GM23248 (cell line): ENCODE measurements at places on chromosomes 1 and 21. TPM values are rescaled to one million over a fixed set of nuclear protein-coding genes. Genes with fewer than 3 reads are reported as not detected.

AGMAT gene
- 2.2 and 3.9 TPM in 2 replicates for total RNA-seq

TDRD5 gene
- total RNA-seq: not detected in 2 replicates

DSCAM gene
- total RNA-seq: not detected in 2 replicates

FCRL2 gene
- total RNA-seq: not detected in 2 replicates

ARID1A gene
- 11.6 and 13.4 TPM in 2 replicates for total RNA-seq

MXRA8 gene
- 1,040 and 1,228 TPM in 2 replicates for total RNA-seq

C1orf35 gene
- total RNA-seq: 11.6 and 15.6 TPM in 2 replicates

SPATA45 gene
- total RNA-seq: not detected in 2 replicates

DIO1 gene
- not detected in 2 replicates for total RNA-seq

- no peaks in the 10 kb centered on the region for H3K27me3 ChIP-seq
- no peak overlapping the region for H3K4me3 ChIP-seq
- no peak overlapping the region for H3K27ac ChIP-seq
- H3K36me3 ChIP-seq: peaks cover 8% of the 10 kb centered on the region
Observed at GRCh38 chr1:200786788-200787187, 48.1 kb downstream of the CAMSAP2 start.

DNA sequence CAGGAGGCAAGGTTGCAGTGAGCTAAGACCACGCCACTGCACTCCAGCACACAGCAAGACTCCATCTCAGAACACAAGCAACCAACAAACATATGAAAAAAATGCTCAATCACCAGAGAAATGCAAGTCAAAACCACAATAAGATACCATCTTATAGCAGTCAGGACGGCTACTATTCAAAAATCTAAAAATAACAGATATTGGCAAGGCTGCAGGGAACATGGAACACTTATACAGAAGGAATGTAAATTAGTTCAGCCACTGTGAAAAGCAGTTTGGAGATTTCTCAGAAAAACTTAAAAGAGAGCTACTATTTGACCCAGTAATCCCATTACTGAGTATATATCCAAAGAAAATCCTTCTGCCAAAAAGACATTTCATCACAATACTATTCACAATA lies 27.6 kb upstream of the POGK start:
- H3K27ac ChIP-seq: no peak overlapping the region
- H3K27me3 ChIP-seq: no peaks in the 10 kb centered on the region; the same call in 1 of the 2 replicates
- no peaks in the 10 kb centered on the region for H3K36me3 ChIP-seq
- no peak overlapping the region for H3K4me3 ChIP-seq
- peak; percentile 72 for DNase-seq

DNA sequence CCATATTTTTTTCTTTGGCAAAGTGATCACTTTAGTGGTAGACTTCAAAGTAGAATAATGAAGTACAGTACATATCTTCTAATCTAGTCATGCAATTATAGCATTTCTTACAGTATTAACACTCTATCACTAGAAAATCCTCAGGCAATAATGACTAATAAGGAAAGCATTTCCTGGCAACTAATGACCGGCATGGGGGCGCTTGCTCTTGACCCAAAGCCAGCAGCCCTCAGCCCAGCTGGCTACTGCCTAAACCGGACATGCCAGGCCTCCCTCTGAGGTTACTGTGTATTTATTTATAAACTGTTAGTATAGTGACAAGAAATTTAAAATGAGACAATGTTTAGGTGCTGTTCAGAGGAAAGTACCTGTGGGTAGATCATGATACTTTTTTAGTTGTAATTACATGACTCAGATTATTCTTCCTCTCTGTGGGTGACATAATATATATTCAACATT lies 633.8 kb downstream of the PTPRC start:
- H3K27ac ChIP-seq: peak overlapping the region; percentile 61
- H3K4me1 ChIP-seq: peaks cover 28% of the 10 kb centered on the region
- no peaks in the 10 kb centered on the region for H3K36me3 ChIP-seq
- peak overlapping the region; percentile 14 for H3K4me3 ChIP-seq
- DNase-seq: peak; percentile 86

DNA sequence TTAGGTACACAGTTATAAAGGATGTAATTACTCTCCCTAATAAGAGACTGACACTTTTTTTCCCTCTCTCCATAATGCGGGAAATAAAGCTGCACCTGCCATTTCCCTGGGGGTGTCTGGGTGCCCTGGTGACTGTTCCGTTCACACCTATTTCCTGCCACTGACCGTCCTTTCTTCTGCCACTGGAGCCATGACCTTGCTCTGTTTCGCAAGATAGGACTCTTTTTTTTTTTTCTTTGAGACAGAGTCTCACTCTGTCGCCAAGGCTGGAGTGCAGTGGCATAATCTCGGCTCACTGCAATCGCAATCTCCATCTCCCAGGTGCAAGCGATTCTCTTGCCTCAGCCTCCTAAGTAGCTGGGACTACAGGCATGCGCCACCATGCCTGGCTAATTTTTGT lies 66.1 kb upstream of the SERBP1 start:
- H3K36me3 ChIP-seq: no peaks in the 10 kb centered on the region
- H3K4me3 ChIP-seq: no peak overlapping the region
- no peak for DNase-seq
- no peaks in the 10 kb centered on the region for H3K4me1 ChIP-seq
- no peak overlapping the region for H3K27ac ChIP-seq

DNA sequence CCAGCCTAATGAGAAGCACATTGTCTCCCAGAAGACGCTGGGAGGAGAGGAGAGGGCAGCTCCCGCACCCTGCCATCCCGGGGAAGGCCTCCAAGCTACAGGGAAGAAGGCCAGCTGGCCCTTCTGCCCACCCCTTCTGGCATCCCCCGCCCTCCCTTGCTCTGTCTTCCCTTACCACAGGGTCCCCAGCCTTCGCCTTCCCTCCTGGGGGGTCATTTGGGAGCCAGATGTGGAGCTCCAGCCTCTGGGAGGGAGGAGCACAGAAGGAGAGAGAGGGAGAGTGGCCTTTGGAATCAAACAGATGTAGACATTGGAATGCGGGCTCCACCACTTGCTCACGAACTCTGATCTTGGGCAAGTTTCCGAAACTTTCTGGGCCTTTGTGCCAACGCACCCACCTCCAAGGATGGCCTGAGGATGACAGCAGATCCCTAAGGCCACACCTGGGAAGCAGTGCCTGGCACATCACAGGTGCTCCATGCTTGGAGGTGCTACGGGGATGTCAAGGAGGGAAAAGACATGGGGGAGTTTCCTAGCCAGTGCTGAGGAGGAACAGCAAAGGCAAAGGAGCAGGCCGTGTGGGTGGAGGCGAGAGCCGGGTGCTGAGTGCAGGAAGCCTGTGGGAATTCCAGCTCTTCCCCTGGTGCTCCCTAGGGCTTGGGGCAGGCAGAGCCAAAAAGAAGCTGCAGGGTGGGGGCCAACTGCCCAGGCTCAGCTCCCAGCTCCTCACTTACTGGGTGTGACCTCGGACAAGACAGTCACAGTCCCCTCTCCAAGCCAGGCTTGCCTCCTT lies 23.1 kb upstream of the RSPO1 start:
- no peaks in the 10 kb centered on the region for H3K4me1 ChIP-seq
- no peaks in the 10 kb centered on the region for H3K27me3 ChIP-seq
- no peak overlapping the region for H3K4me3 ChIP-seq
- H3K27ac ChIP-seq: no peak overlapping the region
- H3K36me3 ChIP-seq: no peaks in the 10 kb centered on the region

GRCh38 chr1:161307230-161307768 lies 2.5 kb downstream of the MPZ start:
- no peak overlapping the region for H3K27ac ChIP-seq
- H3K4me3 ChIP-seq: no peak overlapping the region
- no peaks in the 10 kb centered on the region for H3K4me1 ChIP-seq
- peak; percentile 50 for DNase-seq
- H3K36me3 ChIP-seq: no peaks in the 10 kb centered on the region

DNA sequence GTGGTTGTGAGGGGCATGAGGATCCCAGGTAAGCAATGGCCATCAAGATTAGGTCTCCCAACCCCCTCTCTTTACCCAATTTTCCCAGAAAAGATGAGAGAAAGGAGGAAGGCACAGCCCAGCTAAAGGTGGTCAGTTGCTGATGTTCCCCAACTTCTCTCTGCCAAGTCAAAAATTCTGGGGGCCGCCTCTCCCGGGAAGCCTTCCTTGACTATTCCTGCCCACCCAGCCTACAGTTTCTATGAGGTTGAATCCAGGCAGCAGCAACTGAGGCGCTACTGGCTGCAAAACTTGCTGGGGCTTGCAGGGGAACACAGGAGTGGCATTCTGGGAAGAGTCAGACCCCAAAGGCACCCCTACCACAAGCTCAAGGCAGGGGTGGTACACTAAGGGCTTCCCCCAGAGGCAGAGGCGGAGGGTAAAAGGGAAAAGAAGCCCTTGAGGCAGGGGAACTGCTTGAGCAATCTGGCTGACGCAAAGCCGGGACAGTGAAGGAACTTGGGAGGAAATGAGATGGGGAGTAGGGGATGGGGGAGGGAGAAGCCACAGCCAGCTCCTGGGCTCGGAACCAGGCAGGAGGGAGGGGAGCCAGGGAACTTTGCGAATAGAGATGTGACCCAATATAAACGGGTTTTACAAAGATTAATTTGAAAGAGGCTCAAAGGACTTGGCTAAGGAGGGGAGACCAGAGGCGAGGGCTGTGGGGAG lies 31.2 kb downstream of the SDC3 start:
- peaks cover 17% of the 10 kb centered on the region for H3K4me1 ChIP-seq
- no peaks in the 10 kb centered on the region for H3K27me3 ChIP-seq
- peaks cover 18% of the 10 kb centered on the region; the same call in 1 of the 2 replicates for H3K36me3 ChIP-seq
- H3K4me3 ChIP-seq: no peak overlapping the region
- peak; percentile 84 for DNase-seq

DNA sequence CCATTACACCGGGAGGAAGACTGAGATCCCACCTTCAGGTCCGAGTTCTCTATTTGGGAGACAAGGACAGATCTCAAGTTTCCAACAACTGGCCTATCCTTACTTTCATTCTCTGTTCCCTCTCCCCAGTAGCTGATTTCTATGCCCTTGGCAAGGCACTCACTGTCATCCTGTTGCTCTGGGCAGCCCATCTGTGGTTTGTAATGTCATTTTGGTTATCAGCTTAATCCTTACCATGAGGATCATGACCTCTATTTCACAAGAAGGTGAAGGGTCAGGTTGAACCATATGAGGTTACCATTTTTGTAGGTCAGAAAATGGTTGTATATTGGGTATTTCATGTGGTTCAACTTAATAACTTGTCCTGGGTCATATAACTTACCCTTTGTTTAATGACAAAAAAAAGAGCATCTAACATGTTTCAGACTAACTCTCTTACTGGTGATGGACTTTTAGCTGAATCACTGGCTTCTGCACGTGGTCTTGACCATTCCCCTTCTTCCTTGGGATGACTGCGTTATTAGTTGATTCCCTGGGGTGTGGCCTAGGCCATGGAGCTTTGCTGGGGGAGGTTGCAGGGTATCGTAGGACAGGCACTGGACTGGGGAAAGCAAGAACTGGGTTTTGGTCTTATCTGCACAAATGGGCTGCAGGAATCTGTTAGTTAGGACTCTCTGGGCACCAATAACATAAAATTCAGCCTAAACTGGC lies 120.2 kb downstream of the ACTL8 start:
- H3K27ac ChIP-seq: peak overlapping the region; percentile 93
- H3K36me3 ChIP-seq: no peaks in the 10 kb centered on the region
- no peaks in the 10 kb centered on the region for H3K27me3 ChIP-seq
- DNase-seq: peak; percentile 88

DNA sequence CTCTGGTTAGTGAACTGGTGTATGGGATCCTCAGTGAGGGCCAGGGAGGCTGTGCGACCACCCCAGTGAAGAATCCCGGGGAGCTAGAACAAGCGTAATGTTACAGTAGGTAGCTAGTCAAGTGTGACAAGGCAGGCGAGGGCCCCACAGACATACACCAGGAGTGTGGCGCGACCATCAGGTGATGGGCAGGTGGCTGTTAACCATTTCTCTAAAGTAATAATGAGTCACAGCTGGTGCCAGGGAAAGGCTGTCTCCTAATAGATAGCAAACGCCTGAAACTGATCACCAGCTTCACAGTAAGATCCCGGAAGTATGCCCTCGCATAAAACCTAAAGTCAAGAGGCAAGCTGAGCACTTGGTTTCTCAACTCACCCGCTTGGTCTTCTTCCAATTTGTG lies 40.5 kb upstream of the TARBP1 start:
- H3K4me3 ChIP-seq: no peak overlapping the region
- no peaks in the 10 kb centered on the region for H3K36me3 ChIP-seq
- no peak overlapping the region for H3K27ac ChIP-seq
- peaks cover 40% of the 10 kb centered on the region for H3K4me1 ChIP-seq
- no peaks in the 10 kb centered on the region for H3K27me3 ChIP-seq
- no peak for DNase-seq

- no peaks in the 10 kb centered on the region for H3K36me3 ChIP-seq
- DNase-seq: peak; percentile 5
- H3K4me1 ChIP-seq: no peaks in the 10 kb centered on the region
- H3K27ac ChIP-seq: no peak overlapping the region
Observed at GRCh38 chr1:81254560-81254959, 546.2 kb upstream of the ADGRL2 start.

DNA sequence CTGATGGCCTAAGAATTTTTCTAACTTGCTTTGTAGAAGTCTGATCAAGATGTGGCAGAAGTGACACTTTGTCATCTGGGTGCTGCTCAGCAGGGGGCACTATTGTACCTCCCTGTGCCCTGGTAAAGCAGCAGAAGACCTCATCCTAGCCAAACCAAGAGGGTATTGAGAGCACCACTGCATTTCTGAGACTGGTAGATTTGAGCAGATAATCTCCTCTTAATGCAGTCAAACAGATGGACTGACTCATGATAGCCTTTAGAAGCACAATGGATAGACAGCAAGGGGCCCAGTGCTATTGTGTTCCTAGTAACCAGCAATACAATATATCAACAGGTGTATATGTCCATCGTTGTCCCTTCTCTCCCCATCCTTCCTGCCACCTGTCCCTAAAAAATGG lies 5.7 kb downstream of the TPM3 start:
- H3K27ac ChIP-seq: no peak overlapping the region
- H3K4me3 ChIP-seq: no peak overlapping the region
- no peaks in the 10 kb centered on the region for H3K36me3 ChIP-seq

DNA sequence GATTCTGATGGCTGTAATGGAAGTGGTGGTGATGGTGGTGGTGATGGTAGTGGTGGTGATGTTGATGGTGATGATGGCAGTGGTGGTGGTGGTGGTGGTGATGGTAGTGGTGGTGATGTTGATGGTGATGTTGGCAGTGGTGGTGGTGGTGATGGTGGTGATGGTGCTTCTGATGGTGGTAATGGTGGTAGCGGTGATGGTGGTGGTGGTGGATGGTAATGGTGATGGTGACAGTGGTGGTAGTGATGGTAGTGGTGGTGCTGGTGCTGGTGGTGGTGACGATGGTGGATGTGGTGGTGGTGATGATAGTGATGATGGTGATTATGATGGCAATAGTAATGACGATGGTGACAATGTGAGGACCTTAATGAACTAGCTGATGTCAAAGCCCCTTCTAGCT lies 35.6 kb upstream of the LRRC3 start:
- H3K27me3 ChIP-seq: no peaks in the 10 kb centered on the region; the same call in 1 of the 2 replicates
- H3K36me3 ChIP-seq: no peaks in the 10 kb centered on the region
- no peak overlapping the region for H3K4me3 ChIP-seq
- DNase-seq: no peak

GRCh38 chr1:154328318-154329151 lies 3.2 kb downstream of the ATP8B2 start:
- peaks cover 20% of the 10 kb centered on the region for H3K36me3 ChIP-seq
- peak; percentile 92 for DNase-seq
- no peaks in the 10 kb centered on the region for H3K27me3 ChIP-seq
- H3K4me1 ChIP-seq: peaks cover 17% of the 10 kb centered on the region
